Dermis blood vessel endothelial cell (primary cell): ENCODE measurements at places on chromosomes 6 and 20.

GRCh38 chr6:136129365-136129764, 120.7 kb downstream of the MTFR2 start:
- no peak for DNase-seq

- DNase-seq = no peak
Observed at GRCh38 chr6:159398633-159399032, 229.4 kb downstream of the FNDC1 start.

GRCh38 chr6:133159255-133159795, 81.8 kb upstream of the EYA4 start:
- no peak for DNase-seq

- no peak for DNase-seq
Observed at GRCh38 chr6:8736156-8736895, 301.0 kb upstream of the SLC35B3 start.

DNA sequence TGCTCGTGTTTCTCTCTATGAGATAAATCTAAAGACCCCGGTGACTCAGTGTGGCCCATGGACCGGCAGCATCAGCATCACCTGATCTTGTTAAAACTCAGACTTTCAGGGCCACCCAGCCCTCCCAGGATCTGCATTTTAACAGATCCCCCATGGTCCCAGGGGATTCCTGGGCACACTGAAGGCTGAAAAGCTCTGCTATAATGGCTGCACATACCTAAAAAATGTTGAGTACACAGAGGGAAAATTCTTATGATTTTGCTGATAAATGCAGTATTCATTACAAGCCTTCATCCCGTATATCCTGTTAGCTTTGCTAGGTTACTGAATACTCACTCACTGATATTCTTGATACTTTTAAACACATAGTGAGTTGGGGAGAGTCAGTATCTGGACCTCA, 200.5 kb downstream of the MYLK4 start:
- DNase-seq = no peak

DNA sequence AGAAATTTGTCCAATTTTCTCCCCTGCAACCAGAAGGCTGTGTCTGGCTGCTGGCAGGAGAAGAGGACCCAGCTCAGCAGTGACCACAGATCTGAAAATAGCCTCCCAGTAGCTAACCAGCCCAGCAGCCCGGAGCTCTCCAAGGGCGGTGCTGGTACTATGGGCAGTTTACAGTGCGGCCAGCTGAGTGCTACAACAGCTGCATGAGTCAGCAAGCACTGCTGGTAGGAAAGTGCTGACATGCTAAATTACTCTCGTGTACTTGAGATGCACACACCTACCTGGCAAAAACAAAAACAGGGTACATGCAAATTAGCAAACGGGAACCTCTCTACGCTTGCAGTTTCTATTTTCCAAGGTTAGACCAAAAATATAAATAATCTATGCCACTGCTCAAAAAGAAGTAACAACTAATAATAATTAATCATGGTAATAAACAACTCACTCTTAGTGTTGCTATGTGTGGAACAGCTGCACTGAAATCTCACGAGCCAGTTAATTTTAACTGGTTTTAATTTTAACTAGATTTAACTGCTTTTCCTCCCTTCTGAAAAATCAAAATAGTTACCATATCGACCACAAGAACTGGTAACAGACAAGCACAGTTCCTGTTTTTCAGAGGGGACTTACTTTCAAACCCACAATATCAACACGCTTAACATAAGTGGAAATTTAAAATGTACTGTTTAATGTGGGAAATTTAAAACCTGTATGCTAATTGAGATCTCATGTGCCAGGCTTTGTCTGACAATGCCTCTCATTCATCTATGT, 10.8 kb downstream of the BACH2 start:
- DNase-seq = peak; percentile 89

DNA sequence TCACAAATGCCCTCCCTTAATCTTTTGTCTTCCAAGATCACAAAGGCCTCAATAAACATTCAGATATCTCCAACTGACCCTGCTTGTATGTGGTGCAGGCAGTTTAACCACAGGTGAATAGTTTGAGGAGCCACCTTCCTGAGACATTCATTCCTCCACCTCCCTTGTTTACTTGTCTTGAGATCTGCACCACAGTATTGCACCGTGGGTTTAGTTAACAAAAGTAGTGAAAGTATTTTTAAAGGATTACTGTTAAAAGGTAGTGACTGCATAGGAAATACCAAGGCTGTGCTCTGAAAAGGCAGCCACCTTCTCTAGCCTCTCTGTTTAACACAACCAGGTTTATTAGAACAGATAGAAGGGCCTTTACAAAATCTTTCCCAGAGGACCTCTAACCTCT, 46.5 kb downstream of the SESN1 start:
- no peak for DNase-seq

DNA sequence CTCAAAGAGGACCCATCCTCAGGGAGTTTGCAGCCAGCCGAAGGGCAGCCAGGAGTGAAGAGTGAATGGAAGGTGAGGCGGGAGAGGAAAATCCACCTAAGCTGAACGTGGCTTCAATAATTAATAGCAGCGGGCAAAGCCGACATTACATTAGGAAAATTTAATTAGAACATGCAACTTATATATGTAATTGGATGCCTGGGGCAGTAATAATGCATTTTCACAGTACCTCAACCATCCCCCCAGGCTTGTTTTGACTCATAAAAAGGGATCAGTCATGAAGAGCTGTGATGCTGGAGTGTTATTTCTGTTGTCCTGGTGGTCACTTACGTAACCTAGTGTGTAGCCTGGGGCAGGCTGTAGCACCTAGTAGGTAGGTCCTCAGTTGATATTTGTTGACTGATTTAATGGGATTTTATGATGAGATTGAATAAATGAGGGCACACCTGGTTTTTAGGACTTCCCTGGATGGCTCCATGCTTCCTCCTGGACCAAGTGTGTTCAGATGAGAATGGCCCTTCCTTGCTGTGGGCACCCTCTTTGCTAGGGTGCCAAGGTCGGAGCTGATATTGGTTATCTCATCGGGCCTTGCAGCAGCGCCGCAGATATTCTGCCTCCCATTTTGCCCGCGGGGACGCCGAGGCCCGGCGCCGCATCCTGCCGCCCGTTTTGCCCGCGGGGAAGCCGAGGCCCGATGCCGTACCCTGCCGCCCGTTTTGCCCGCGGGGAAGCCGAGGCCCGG, 128.8 kb downstream of the CDH26 start:
- DNase-seq = no peak

DNA sequence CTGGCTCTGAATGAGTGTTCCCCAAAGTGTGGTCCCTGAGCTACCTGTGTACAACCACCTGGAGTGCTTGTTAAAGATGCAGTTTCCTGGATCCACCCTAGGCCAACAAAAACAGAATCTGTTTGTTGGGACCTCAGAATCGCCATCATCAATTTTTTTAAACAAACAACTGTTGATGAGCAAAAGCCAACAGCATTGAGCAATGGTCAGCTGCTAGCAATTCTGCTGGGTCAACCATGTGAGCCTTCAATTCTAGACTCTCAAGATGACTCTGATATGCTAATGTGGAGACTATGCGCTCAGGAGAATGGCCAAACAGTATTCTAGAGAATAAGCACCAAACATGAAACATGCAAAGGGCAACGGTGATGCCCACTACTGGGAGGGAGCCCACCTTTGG, 64.4 kb upstream of the IYD start:
- no peak for DNase-seq

- DNase-seq = no peak
Observed at GRCh38 chr6:150050846-150051245, 18.1 kb downstream of the ULBP3 start.

GRCh38 chr6:157708933-157709332, 114.1 kb upstream of the SNX9 start:
- DNase-seq = no peak

GRCh38 chr6:39296745-39297640, 17.2 kb downstream of the KCNK17 start:
- DNase-seq = no peak

- DNase-seq = peak; percentile 93
Observed at GRCh38 chr6:146914489-146915483, 289.4 kb upstream of the STXBP5 start.

DNA sequence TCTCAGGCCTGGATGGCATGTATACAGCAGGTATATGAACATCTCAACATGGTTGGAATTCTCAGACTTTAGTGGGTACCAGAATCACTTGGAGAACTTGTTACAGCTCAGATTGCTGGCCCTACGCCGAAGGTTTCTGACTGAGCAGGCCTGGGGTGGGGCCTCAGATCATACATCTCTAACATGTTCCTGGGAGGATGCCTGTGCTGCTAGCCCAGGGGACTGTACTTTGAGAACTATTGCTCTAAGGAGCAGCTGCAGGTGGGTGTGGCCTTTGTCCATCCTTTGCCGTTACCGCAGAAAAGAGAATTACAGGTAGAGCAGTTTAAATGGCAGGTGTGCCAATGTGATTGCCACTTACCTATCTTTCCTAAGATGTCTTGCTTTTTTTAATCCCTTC, 310.5 kb upstream of the JAG1 start:
- no peak for DNase-seq

DNA sequence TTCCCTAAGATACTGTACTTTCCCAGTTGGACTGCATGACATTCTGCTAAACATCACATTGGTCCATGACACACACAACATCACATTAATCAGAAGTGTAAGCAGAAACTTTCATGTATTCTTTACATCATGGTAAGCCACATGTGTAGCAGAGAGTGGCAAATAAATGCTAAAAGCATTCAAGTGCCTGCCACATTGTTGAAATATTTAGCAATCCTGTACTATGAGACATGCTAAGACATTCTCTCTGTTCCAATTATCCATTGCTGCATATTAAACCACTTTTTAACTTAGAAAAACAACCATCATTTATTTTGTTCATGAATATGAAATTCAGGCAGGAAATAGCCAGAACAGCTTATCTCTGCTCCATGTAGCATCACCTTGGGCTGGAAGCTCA, 207.7 kb upstream of the GJE1 start:
- DNase-seq = no peak

GRCh38 chr20:19589787-19590362, 168.2 kb upstream of the RIN2 start:
- no peak for DNase-seq

- DNase-seq = peak; percentile 84
Observed at GRCh38 chr6:75296811-75297779, 12.5 kb upstream of the TMEM30A start.

DNA sequence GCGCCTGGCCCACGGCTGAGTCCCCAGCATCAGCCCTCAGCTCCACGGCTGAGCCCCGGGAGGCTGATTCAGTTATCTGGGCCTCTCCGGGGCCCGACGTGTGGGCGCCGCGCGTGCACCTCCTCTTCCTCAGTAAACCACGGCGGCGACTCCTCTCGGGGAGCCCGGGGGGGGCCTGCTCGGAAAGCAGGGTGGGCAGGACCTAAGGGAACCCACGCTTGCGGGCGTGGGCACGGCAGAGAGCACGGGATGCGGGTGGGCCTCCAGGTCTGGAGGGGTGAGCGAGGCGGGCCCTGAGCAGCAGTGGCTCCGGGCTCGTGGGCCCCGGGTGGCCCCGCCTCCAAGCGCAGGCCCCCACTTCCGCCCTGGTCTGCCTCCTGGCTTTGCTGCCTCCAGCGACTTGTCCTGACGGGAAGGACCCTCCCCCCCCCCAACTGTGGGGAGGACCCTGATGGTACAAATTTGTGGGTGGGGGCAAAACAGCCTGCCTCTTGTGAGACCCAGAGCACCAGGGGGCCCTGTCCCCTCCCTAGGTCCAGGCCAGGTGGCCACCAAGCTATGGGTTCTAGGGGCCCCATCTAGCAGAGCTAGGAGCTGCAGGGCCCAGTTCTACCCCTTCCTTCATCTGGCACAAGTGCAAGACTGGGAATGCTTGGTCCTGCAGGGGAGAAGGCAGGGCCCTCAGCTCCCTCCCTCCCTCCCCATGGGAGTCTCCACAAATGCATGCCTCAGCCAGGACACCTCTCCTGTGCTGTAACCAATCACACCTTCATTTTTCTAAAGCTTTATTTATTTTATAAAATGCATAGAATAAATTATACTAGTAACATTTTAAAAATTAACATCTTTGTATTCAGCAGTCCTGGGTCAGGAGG, 16.9 kb downstream of the UCKL1 start:
- DNase-seq = no peak

- peak; percentile 77 for DNase-seq
Observed at GRCh38 chr6:136846046-136846445, 23.7 kb downstream of the PEX7 start.

DNA sequence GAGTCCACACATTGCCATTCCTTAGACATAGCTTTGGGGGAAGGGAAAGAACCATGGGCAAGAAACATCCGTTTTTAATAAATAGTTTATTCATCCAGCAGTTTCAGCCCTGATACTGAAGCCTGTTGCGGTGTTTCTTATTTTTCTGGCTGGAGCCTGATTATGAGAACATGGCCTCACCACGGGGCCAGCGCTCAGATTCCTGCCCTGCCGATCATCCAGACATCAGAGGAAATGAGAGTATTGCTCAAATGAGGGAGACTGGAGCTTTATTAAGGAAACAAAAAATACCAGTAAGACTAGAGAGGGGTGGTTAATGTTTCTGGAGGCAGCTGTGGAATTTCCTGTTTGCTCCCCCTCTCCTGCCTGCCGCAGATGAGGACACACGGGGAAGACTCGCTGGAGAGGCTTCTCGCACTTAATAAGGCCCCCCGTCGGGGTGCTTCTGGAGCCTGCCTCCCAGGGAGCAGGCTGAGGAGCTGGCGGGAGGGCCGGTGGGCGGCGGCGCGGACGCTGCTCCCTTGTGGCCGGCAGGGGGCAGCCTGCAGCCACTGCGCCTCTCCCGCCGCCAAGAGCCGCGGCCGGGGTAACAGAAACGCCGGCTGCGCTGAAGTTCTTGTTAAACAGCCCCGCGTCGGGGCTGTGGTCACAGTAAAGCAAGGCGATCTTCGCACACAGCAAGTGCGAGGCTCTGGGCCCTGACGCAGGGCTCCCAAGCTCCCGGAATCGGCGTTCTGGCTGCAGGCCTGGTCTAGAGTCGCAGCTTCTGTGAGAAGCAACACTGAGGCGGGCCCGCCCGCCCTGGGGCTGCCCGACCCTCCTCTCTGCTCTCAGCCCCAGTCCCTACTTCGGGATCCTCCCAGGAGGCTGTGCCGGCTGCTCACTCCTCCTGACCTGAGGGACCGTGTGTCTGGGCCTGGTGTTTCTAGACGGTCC, 17.5 kb downstream of the LEMD2 start:
- peak; percentile 93 for DNase-seq

DNA sequence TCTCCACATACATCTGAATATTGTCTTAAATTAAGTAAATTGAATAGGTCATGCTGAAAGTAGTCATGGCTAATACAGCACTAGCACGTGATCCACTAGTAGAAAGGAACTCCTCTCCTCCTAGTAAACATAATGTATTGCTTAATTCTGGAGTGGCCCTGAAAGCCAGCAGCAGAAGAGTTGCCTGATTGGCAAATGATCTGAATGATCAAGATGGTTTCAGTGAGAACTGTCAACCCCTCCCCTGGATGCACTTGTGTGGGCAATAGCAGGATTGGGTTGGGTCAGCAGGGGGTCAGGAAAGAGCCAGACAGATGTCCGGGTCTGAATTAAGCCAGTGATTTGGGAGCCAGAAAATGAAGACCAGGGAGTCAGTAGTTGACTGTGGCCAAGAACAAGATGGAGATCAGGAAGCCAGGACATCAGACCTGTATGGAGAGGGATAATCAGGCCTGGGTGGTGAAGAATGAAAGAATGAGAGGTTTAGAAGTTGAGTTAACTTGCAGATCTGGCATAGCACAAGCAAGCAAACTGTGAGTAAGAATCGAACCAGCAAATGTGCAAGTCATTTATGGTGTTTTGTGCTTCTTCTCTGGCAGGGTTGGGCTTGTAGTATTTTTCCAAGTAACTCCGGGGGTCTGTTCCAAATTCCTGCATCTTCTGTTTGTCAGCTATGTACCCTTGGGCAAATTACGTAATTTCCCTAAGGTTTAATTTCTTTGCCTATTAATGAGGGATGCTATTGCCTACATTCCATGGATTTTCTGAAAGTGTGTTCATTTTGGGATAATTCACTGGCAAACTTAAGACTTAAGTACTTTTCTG, 304.9 kb downstream of the CD109 start:
- DNase-seq = no peak
